ENCODE measurements at places on chromosomes 2 and 18.

GRCh38 chr2:230569298-230569697, 143.3 kb upstream of the CAB39 start:
- no peak for DNase-seq

- no peak for DNase-seq
Measured at GRCh38 chr18:10291568-10291981, 162.9 kb upstream of the APCDD1 start.

- DNase-seq, result no peak
Measured at GRCh38 chr2:160491911-160492371, 1.7 kb downstream of the RBMS1 start.

- DNase-seq, result no peak
Measured at GRCh38 chr2:138949517-138949916, 169.3 kb upstream of the NXPH2 start.

DNA sequence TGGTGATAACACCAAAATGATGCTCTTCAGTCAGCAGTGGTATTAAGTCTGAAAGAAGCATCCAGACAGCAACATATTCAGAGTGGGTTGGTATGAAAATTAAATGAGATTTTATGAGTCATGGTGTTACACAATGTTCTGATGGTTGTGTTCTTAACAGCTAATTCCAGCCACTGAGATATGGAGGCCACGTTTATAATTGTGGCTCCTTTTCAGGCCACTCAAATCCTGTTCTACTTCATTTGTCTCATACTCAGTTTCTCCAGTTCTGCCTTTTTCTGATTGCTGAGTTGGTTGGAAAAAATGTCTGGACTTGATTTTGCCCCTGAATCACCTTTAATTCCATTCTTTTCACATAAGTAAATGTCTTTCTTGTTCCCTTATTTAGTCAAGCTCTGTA, 162.7 kb upstream of the COL3A1 start:
- DNase-seq, result no peak

DNA sequence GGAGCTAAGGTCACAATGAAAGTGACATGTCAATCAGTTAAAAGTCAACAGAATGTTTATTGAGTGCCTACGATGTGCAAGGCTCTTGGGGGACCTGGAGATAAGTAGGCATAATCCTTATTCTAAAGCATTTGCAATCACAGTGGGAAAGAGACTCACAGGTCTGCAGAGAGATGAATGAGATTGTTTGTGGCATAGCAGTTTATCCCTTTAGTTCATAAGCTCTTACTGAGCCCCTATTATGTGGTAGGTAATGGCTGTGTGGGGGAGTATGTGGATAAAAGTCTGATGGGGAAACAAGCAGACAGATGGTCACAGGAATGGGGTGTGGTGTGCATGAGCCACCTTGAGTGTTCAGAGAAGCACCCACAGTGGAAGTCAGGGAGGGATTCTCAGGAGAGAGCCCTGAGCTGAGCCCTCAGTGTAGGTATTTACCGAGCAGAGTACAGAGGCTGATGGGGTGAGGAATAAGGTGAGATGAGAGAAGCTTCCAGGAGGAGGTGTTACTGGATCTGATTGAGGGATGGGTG, 48.1 kb downstream of the EMILIN2 start:
- DNase-seq, result no peak

GRCh38 chr2:32947484-32948143, 861 bp downstream of the LTBP1 start:
- no peak for DNase-seq

DNA sequence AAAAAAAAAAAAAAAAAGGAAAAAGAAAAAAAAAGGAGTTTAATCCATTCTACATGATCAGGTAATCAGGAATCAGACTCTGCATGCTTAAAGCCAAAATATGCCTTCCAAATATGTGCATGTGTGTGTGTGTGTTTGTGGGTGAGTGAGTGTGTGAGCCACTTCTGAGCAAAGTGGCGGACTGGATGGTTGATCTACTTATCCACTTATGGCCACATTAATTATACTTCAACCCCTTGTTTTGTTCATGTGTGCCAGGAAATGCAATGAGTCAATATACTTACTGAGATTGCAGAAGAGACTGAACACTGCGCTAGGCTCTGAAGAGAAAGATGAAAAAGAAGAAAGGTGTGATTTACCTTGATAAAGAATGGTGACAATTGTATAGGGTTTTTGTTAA, 586.5 kb upstream of the NXPH2 start:
- DNase-seq, result no peak

- no peak for DNase-seq
Measured at GRCh38 chr2:118835746-118836410, 11.6 kb downstream of the EN1 start.

GRCh38 chr2:103873716-103874351, 980.1 kb upstream of the POU3F3 start:
- no peak for DNase-seq

DNA sequence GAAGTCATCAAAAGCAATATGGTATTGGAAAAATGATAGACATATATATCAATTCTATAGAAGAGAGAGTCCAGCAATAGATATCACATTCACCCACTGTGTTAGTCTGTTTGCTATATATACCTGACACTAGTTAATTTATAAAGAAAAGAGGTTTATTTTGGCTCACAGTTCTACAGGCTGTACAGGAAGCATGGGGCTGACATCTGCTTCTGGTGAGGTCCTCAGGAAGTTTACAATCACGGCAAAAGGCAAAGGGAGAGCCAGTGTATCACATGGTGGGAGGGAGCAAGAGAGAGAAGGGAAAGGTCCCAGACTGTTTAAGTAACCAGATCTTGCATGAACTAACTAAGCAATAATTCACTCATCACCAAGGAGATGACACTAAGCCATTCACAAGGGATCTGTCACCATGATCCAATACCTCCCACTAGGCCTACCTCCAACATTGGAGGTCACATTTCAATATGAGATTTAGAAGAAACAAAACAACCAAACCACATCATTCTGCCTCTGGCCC, 470.6 kb downstream of the METTL4 start:
- no peak for DNase-seq

DNA sequence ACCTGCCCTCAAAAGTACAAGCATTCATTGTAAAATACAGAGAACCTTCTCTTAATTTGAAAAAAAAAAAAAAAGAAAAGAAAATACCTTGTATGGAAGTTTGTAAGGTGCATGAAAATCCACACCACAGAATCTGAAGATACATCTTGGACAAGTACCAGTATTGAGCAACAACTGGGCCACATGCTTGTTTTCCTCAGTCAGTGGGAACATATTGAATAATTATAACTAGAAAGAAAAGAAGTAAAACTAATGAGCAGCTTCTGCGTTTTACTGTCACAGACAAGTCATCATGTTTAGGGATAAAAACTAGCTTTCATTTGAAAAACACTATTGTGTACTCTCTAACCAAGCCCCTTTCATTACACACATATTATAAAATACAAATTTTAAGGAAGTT, 5.8 kb upstream of the PEX13 start:
- no peak for DNase-seq

DNA sequence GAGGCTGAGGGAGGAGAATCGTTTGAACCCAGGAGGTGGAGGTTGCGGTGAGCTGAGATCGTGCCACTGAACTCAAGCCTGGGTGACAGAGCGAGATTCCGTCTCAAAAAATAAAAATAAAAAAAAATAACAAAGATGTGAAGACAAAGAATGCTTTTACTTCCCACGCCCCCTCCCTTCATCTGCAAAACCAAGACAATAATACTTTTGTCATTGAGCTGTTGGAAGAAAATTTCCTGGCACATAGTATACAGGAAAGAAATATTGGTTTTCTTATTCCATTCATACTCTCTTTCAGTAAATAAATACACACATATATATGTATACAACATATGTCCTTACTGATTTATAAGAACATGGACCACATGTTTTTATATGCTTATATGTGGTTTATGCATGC, 12.2 kb downstream of the GREB1 start:
- no peak for DNase-seq

DNA sequence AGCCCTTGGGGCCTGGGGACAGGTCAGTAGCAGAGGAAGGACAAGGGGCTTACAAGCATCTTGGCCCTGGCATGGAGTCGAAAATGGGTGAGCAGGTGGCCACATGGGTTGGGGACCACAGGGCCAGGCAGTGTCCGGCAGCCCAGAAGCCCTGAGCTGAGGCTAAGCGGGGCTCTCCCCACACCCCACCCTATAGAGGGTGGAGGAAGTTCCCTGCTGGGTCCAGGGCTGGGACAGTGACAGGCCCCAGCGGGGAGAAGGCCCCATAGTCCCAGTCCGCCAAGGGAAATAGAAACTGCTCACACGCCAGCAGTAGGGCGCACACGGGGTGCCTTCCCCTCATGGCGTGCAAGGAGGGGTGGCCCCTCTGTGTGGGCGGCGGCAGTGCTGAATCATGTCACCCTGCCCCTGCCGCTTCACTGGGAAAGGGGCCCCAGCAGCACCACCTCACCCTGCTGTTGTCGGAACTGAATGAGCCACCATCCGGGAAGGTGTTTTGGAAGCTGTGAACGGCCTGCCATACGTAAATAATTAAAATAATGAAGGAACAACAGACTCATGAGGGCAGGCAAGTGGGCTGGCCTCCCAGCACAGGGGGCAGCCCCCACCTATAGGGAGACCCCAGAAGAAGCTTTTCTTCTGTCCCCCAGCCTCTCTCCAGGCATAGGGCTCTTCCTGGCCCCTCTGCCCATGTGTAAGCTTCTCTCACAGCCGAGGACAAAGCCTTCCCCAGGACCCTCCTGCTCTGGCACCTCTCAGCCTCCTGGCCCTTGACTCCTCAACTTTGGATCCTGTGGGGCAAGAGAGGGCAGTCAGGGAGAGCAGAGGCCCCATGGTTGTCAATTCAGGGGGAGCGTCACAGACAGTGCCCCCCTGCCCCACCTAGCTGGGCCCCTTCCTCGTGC, 12.7 kb upstream of the DUSP2 start:
- no peak for DNase-seq

DNA sequence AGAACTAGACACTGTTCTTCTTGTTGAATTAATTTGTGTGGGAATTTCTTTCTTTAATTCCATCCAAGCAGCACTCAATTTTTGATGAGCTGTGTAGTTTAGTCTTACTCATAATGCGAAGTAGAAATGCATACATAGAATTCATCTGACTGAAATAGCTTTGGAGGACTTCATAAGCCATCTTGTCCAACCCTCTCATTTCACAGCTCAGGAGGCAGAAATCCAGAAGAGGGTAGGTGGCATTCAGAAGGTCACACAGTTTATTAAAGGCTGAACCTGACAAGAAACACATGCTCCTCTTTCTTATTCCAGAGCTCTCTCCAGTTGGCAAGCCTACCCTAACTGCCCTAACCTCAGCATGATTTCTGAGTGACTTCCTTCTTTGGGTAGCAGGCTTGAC, 169.2 kb upstream of the NOSTRIN start:
- DNase-seq, result peak; percentile 77

DNA sequence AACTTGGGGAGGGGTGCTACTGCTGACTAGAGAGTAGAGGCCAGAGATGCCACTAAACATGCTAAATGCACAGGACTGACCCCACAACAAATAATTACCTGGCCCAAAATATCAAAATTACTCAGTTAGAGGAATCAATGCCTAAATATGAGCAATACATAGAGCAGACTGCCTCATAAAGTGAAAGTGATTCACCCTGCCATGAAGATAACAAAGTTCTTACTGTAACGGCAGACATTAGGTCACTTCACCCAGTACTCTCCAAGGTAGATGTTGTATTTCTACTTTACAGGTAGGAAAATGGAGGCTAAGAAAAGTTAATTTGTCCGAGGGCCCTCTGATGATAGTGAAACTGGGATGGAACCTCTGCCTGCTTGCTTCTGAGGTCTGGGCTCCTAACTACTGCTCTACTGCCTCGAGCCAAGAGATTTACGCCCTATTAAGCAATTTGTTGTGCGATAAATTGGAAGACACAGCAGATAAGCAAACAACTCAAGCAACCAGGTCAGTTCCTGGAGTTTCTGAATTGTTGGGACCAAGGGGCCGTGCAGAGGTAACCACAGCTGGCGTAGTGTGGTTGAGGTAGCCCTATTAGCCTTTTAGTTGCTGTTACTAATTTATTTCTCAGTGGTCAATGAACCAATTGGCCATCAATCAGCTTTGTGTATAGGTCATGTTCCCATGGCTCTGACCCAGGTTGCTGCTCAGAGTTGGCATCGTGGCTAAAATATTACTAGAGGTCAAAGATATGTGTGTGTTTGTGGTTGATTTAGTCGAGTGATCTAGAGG, 4.8 kb downstream of the DHRS9 start:
- DNase-seq, result no peak

DNA sequence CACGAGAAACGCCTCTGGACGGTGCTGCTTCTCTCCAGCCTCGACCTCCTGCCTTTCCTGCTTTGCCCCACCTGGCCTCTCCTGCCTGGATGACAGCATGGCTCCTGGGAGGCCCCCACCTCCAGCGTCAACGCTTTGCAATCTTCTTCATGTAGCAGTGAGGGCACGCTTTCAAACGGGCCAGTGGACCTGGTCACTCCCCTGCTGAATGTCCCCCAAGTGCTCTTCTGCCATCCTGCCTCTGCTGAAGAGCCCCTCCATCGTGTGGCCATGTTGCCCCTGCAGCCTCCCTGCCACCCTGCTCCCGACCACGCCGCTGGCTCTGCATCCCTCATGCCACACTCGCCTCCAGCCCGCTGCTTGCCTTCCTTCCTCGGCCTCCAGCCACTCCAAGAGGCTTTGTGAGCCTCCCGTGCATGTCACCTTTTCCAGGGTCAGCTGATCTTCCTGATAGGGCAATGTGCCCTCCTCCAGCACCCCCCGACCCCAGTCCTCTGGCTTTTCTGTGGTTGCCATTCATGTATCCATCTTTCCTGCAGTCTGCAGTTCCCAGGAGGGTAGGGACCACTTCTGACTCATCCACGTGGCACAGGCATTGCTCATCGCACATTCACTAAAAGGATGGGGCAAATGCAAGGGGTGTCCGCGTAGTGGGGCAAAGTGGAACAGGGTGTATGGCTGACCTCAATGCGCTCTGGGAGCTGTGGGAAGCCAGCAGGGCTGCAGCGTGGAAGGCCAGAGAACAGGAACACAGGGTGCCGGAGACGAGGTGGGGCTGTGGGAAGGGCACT, 268.8 kb downstream of the TWIST2 start:
- no peak for DNase-seq

DNA sequence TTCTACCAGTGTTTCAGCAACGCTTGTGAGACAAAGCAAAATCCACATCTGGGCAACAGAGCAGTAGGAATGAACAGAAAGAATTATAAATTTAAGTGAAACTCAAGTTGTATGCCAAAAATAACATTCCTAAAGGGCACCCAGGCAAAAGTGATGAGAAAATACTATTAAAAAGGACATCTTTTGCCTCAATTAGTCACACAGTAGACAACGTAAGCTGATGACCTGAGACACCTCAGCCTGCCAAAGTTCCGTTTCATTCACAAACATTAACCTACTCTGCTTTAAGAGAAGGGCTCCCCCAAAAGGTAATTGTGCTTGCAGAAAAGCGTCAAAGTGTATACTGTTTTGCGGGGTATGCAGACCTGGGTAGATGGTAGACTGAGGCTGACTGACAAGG, 7.2 kb downstream of the HDLBP start:
- DNase-seq, result no peak

- no peak for DNase-seq
Measured at GRCh38 chr2:119440501-119440870, 8.8 kb downstream of the TMEM37 start.

DNA sequence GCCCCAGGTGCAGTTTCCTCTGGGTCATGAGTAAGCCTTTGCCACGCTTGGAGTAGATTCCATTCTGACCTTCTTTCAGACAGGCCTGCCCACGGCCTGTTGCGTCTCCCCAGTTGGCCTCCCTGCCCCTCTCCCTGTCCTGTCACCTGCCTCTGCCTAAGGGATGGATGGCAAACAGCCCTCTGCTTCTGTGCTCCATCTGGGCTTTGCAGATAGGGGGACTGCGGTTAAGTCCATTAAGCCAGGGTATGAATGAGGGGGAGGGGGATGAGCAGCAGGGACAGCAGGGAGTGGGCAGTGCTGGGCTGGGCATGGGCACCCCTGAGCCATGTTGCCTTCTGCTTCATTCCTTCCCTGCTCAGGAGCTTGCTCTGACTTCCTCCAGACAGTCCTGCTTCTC, 37.6 kb upstream of the B3GNT7 start:
- DNase-seq, result no peak

Measured in right lung (tissue), 10 donors.